ENCODE measurements at places on chromosomes 1 and 21.

- no peak for DNase-seq
These were observed 85.2 kb downstream of the KIF1B start for GRCh38 chr1:10295481-10296085.

- no peak for DNase-seq
These were observed 27.7 kb downstream of the FBXO2 start for GRCh38 chr1:11626551-11626950.

GRCh38 chr21:44354001-44354405 lies 582 bp downstream of the TRPM2 start:
- no peak for DNase-seq

GRCh38 chr1:156748670-156749418 lies 2.6 kb downstream of the HDGF start:
- DNase-seq = peak; percentile 71

DNA sequence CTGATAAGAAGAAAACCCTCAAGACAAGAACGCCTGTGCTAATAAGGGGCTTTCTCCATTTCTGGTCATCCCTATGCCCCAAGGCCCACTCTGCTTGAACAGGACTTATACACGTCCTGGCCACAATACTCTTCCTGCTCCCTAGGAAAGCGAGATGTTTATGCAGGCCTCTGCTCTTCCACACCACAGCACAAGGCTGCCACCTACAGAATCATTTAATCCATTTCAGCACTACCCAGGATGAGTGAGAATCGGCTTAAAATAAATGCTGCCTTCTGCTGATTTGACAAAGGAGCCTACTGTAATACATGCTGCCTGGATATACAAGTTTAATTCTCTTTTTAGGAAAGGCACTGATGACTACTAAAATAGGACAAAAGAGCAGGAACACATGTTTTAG lies 29.4 kb downstream of the FRRS1 start:
- peak; percentile 46 for DNase-seq
